ENCODE measurements at places on chromosomes 1 and 21.

GRCh38 chr1:223248770-223249140 lies 105.7 kb upstream of the TLR5 start:
- no peak for DNase-seq

GRCh38 chr1:202126426-202126825 lies 3.7 kb downstream of the GPR37L1 start:
- DNase-seq = no peak

GRCh38 chr21:22871692-22872091 lies 1873.5 kb downstream of the NCAM2 start:
- no peak for DNase-seq

DNA sequence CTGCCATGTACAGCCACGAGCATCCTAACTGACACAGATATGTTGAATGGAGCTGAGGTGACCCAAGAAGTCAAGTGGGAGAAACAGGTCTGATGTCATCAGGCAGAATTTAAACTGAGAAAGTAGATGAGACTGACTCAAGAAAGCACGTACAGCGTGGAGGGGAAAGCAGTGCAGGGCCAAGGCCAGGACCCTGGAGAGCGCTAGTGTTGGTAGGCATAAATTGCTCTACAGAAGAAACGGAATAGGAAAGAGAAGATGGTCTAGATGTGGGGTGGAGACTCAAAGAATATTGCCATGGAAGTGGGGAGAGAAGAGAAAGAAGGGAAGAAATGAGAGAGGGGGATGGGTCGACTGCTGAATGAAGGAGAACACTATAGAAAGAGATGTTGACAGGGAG lies 45.3 kb upstream of the GJB5 start:
- DNase-seq = no peak

GRCh38 chr1:76613886-76614285 lies 253.4 kb upstream of the ST6GALNAC5 start:
- DNase-seq = no peak

- DNase-seq = no peak
Measured at GRCh38 chr1:53625766-53626520, 113.0 kb downstream of the GLIS1 start.

DNA sequence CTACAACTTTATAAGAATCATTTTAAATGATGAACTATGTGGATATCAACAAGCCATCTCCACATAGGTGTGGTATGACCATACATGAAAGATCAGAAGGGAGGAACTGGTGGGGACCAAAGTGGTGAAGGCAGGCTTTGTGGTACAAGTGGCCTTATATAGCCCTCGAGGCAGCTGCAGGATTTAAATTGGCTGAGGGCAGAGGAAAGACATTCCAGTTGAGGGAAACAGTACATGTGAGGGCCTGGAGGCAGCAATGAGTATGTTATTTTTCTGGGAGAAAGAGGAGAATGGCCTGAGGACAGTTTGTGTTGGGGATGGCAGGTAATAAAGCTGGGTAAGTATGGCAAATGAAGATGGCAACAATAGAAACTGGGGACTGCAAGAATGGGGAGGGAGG lies 17.1 kb downstream of the OSCP1 start:
- no peak for DNase-seq

GRCh38 chr1:170369000-170369399 lies 163.0 kb upstream of the GORAB start:
- DNase-seq = no peak

All from NCI-H2029 treated with DMSO at 0.1 percent for 48 hours (cell line).